GF-D8 (cell line): ENCODE measurements at places on chromosomes 16 and 17.

DNA sequence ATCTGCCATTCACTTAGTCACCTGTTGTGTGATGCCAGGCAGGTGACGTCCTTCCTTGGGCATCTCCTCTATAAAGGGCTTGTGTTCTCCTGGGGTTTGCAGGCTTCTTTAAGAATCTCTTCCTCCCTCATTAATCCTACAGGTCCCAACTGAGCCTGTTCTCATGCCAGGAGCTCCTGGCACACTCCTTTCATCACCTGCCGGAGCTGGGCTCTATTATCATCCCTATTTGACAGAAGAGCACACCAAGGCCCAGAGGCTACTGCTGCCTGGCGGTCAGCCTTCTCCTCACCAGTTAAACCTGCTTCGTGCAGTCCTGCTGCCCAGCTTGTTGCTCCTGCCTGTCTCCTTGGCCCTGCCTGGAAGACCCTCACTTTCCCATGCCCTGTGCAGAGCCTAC, 51.2 kb downstream of the RAI1 start:
- DNase-seq = no peak

- DNase-seq = peak; percentile 25
These were observed 6.1 kb upstream of the SERPINF2 start for GRCh38 chr17:1736348-1737281.

DNA sequence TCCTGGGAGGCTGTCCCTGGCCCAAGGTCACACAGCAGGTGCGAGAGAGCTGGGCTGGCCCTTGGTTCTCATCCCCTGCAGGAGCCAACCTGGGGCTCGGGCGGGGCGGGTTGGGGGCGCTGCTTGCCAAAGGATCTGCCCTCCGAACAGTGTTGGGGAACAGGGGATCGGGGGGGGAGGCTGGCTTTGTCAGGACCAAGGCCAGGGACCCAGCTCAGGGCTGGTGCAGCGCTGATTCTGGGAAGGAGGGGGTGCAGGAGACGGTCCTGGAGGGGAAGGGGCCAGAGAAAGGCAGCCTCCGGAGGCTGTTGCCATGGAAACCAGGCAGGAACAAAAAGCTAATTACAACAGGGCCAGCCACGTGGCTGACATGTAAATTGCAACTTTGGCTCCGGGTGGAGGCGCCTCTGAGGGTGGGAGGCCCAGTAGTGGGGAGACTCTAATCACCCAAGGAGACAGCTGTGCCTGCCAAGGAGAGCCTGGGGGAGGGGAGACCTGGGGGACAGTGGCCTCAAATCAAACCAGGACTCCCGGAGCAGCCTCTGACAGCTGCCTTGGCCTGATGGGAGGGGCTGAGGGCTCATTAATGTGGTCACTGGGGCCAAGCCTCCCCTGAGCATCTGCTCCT, 1.3 kb downstream of the TUBB3 start:
- DNase-seq = no peak

DNA sequence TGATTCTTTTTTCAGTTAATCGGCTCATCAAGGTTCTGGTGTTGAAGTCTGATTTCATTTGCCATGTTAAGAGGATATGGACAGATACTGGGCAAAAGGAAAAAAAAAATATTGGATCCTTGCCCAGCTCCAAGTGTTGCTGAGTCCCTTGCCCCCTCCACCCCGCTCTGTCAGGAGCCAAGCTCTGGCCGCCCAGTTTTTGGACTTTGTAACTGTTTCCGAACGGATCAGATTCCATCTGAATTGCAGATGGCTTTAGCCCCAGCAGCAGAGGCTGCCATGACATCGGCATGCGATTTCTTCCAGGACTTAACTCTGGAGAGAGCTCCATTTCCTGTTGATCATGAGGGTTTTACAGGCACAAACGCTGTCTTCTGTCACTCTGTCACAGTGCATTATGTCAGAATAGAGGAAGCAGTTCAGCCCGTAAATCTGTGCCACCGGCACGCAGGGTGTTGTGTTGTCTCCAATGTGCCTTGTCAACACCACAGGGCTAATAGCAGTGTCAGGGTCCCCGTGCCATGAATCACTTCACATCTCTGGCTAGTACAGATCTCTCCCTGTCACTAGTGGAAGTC, 615.6 kb downstream of the MAF start:
- no peak for DNase-seq

GRCh38 chr17:77503293-77503655, 362.5 kb downstream of the SEC14L1 start:
- DNase-seq = no peak

DNA sequence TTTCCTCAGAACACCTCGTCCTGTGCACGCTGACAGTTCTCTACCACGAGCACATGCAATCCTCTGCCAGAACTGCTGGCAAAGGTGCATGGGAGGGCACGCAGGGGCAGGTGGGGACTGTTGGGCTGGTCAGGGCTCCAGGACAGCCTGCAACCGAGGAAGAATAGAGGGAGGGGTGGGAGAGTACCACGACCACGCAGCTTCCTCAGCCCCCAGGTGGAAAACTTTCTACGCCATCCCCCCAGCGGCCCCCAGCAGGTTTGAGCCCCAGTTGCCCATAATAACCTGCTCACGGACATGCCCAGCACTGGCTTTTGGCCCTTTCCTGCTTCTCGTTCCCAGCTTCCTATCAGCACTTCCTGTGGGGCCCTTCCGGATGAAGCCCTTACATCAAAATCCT, 199.3 kb downstream of the C16orf95 start:
- no peak for DNase-seq

- DNase-seq = no peak
These were observed 1.4 kb upstream of the TXNDC11 start for GRCh38 chr16:11744075-11744470.

- DNase-seq = no peak
These were observed 95.7 kb downstream of the ELAC2 start for GRCh38 chr17:12922120-12922519.
